ENCODE measurements at places on chromosomes 7 and 10. TPM values are rescaled to one million over a fixed set of nuclear protein-coding genes. Genes with fewer than 3 reads are reported as not detected.

Gene PDE6C
- not detected for total RNA-seq

Gene ACTL6B
- not detected for total RNA-seq

Gene PKD2L1
- total RNA-seq, result 0.80 TPM

Gene MEIG1
- not detected for total RNA-seq

Gene AKR1E2
- 6.8 TPM for total RNA-seq

Gene VWDE
- total RNA-seq, result 5.8 TPM

Gene EN2
- total RNA-seq, result not detected

Gene AKR1C2
- not detected for total RNA-seq

Gene C10orf67
- not detected for total RNA-seq

Gene GIMAP2
- total RNA-seq, result 68.2 TPM

Gene SLC26A5
- total RNA-seq, result not detected

Gene GARIN1A
- total RNA-seq, result 1.4 TPM

Gene NPSR1
- total RNA-seq, result not detected

Gene UCN3
- total RNA-seq, result not detected

Gene ZNF775
- 1.4 TPM for total RNA-seq

Gene ZC3HAV1L
- total RNA-seq, result 2.2 TPM

Gene NPC1L1
- total RNA-seq, result 0.08 TPM

Gene GRID2IP
- 0.17 TPM for total RNA-seq

Gene RBP4
- not detected for total RNA-seq

Data from T-helper 17 cell (primary cell).